ENCODE measurements at places on chromosomes 11 and 22.

- DNase-seq = no peak
These were observed 1373.1 kb downstream of the TBC1D22A start for GRCh38 chr22:48135592-48135991.

- DNase-seq = peak; percentile 12
These were observed 92.8 kb upstream of the APOA1 start for GRCh38 chr11:116930177-116930576.

GRCh38 chr11:126152152-126152551 lies 59.3 kb downstream of the RPUSD4 start:
- DNase-seq = no peak

DNA sequence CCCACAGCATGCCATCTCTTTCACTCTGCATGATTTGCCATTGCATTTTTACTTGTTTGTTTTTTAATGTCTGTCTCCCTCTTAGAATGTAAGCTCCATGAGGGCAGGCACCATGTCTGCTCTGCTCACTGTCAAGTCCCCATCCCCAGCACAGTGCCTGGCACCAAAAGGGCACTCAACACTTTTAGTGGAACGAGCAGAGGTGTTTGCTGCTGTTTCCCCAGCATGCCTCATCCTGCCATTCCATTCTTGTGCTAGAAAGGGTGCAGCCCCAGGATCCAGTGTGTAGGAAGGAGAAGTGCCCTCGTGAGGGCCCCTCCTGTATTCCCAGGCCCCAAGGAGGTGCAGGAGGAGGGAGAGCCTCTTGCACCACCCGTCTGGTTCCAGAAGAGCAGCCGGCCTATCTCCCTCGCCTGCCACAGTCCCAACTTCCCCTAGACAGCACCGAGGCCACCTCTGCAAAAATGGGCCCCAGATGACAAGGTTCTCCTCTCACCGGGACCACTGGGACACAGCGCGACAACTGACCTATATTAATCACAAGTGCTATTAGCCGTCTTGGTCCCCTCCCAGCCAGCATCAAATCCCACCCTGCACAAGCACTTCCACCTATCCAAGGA lies 33.3 kb upstream of the CACNG2 start:
- DNase-seq = no peak

GRCh38 chr11:70782401-70782913 lies 384.1 kb downstream of the CTTN start:
- no peak for DNase-seq

GRCh38 chr11:68343761-68344256 lies 31.4 kb downstream of the LRP5 start:
- DNase-seq = no peak

DNA sequence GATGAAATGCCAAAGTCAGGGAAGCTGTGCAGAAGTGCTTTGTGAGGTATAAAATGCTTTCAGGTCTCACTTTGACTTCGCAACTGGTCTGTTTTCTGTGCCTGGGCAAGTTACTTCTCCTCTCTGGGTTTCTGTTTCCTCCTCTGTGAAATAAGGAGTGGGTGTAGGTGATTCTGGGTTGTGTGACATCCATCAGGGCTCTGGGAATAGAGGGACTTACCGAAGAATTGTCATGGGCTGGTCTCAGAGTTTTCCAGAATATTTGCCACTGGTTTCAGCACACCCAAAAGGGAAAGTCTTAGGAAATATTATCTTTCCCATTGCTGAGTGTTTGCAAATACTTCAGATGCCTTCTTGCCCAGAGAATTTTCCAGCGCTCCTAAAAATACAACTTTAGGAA lies 118.4 kb downstream of the KIAA1671 start:
- no peak for DNase-seq

DNA sequence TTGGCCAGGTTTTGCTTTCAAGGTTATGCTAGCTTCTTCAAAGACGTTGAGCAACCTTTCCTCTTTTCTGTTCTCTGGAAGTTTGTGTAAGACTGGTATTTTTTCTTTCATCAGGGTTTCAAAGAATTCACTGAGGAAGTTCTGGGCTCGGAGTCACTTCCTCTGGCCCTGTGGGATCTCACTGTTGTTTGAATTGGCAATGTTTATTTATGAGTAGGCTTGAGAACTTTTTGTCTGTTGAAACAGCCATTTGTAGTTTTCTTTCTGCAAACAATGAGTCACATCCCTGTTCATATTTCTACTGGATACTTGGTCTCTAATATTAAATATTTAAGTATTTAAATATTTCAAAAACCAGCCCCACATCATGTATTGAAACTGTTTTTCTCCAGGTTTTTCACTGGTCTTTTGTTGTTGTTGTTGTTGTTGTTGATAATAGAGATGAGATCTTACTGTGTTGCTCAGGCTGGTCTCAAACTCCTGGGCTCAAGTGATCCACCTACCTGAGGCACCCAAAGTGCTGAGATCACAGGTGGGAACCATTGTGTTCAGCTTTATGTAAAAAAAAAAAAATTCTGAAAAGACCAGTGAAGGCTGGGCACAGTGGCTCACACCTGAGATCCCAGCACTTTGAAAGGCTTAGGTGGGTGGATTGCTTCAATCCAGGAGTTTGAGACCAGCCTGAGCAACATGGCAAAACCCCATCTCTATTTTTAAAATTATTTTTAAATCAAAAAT lies 26.9 kb downstream of the SUSD2 start:
- no peak for DNase-seq

- no peak for DNase-seq
These were observed 34.6 kb downstream of the PTPRJ start for GRCh38 chr11:48014917-48015316.

DNA sequence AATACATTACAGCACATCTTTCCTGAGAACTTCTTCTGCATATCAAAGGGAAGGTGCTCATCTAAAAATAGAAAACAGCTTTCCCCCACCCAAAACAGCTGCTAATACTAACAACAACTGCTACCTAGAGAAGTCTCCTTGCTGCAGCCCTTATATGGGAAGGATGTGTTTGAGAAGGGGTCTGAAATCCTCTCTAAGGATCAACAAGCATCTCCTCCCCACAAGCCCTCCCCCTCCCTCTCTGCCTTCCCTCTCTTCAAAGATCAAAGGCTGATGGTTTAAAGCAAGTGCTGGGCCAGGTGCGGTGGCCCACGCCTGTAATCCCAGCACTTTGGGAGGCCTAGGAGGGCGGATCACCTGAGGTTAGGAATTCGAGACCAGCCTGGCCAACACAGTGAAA lies 33.5 kb downstream of the SCUBE2 start:
- DNase-seq = no peak

GRCh38 chr11:15779518-15779917 lies 576.8 kb downstream of the SOX6 start:
- no peak for DNase-seq

- DNase-seq = no peak
These were observed 25.9 kb upstream of the KCNJ11 start for GRCh38 chr11:17414317-17414737.

GRCh38 chr11:95897731-95898130 lies 26.2 kb downstream of the MTMR2 start:
- DNase-seq = no peak

DNA sequence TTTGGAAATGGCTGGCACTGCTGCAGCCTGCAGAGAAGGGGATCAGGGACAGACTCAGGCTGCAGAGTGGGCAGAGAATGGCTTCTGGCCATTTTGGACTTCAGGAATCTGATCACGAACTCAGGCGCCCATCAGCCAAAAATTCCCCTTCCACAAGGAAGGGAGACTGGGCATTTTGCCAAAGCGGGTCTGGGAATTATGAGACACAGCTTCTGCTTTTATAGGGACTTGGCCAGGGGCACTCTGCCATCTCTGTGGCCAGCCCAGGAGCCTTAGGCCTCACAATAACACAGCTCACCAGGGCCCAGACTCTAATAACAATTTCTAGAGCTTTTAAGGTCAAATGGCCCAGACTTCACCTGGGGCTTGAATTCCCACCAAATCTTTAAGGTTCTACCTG lies 74.7 kb downstream of the CHST1 start:
- no peak for DNase-seq

DNA sequence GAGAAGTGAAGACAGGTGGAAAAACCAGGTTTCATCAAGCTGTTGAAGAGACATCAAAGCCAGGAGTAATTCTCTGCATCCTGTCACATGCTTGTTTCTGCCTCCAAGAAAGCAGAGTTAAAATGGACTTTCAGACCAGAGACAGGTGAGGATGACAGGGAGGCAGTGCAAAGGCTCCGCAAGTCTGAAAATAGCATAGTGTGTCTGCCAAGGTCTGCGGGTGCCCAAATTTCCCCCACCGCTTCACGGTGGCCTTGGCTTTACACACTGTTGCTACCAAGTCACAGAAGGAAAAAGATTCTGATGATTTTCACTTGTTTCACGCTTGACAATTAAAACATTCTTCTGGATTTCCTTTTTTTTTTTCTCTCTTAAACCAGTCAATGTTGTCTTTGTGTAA lies 44.2 kb downstream of the SNX19 start:
- DNase-seq = no peak

- DNase-seq = no peak
These were observed 15.3 kb downstream of the CCDC73 start for GRCh38 chr11:32779136-32779535.

DNA sequence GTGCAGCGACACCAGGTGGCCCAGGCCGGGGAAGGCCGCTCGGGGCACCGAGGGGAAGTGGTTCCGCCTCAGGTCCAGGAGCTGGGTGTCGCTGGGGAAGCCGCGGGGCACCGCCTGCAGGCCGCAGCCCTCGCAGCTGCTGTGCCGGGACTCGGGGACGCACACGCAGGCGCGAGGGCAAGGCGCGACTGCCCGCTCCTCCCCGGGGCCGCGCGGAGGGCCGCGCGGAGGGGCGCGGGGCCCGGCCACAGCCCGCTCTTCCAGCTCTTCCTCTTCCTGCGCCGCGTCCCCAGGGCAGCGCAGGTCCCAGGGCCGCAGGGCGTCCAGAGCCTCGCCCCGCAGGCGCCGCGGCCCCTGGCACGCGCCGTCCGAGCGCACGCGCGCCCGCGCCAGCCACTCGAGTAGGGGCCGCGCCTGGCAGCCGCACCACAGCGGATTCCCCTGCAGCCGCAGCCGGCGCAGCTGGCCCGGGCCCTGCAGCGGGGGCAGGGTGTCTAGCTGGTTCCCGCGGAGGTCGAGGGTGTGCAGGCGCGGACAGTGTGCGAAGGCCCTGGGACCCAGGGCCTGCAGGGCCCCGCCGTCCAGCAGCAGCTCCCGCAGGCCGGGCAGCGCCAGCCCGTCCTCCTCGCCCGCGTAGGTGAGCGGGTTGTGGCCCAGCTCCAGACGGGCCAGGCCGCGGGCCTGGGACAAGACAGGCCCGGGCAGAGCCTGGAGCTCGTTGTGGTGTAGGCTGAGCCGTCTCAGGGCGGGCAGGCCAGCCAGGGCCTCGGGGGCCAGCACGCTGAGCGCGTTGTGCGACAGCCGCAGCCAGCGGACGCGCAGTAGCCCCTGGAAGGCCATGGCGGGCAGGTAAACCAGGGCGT lies 2.8 kb downstream of the CHADL start:
- DNase-seq = peak; percentile 75

DNA sequence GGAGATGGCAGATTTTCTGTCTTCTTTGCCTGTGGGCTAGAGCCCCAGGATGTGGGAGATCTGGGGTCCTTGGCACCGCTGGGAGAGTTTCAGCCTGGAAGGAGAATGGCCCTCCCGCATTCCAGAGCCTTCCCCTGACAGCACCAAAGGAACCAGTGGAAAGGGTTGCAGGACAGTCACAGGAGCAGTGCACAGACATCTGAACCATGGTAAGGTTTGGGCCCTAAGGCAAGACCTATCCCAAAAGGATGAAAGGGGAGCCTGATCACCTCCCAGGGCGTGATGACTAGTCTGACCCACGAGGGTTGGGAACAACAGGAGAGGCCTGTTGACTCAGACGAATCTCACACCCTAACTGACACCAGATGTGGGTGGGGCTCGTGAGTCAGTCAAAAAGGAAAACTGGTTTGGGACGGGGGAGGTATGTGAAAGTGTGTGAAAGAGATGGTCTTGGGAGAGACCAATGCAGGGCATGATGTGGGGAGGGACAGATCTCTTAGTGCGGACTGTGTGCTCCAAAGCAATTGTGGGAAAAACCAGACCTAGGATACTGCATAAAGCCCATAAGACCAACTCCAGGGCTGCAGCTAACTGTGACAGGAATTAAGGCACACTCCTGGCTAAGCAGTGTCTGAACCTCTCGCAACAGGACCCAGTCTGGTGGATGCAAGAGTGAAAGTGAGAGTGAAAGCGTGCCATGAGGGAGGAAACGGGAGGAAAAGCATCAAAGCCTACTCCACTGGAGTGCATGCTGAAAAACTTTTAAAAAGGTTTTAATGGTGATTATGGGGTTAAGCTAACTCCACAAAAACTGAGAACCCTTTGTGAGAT lies 39.1 kb upstream of the GLYAT start:
- DNase-seq = no peak

DNA sequence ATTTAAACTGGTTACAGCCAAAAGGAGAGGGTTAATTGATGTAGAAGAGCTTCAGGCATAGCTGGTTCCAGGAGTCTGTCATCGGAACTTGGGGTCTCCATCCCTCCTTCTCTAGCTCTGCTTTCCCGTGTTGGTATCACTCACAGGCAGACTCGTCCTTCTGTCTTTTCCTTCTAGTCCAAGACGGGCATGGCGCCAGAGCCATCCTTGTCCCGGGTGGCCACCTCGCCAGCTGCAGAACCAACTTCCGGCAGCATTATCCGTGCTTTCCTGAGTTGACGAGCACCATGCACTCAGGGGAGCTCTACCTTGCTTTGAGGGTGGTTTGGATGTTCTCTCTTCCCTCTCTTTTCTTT lies 14.7 kb downstream of the LINC01488 start:
- DNase-seq = no peak

DNA sequence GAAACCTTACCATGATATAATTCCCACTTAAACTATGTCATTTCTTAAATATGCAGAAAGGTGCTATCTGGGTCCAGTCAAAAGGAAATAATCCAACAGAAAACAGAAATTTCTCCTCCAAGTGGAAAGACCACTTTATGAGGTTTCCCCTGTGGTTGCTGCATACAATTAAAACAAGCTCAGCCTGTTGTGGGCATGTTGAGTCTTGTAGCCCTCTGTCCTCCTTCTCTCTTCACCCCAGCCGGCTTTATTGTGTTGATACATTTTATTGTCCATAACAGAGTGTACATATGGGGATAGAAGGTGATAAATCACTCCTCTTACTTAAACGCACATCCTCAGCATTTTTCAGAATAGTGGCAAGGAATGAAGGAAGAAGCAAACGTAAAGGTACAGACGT lies 126.0 kb upstream of the MTNR1B start:
- no peak for DNase-seq

DNA sequence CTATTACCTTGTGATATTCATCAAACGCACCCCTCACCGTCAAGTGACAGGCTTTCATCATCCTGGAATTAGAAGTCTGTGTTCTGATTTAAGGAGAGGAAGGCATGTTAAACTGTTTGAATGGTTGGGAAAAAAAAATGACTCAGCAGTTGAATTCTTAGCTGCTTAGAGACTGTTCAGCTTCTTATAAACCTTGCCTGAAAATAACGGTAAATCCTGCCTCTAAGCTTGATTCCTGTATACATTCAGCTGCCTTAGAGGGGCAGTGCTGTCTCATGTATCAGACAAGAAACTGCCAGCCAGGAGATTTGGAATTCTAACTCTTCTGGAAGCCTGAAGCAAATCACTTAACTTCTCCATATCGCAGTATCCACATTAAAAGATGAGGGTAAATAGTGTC lies 437.4 kb downstream of the JRKL start:
- DNase-seq = no peak

GRCh38 chr11:65903068-65903481 lies 2.9 kb upstream of the FOSL1 start:
- no peak for DNase-seq
